Activated naive CD8-positive, alpha-beta T cell treated with anti-CD3 and anti-CD28 coated beads, Interleukin-2, amount 10 ng/mL, durations not matched to agents 7 days and 5 days (primary cell): ENCODE measurements at places on chromosomes 6 and 20. TPM values are rescaled to one million over a fixed set of nuclear protein-coding genes. Genes with fewer than 3 reads are reported as not detected.
A peak's percentile ranks its signal among the peaks of the same experiment; 100 is the strongest.

DNA sequence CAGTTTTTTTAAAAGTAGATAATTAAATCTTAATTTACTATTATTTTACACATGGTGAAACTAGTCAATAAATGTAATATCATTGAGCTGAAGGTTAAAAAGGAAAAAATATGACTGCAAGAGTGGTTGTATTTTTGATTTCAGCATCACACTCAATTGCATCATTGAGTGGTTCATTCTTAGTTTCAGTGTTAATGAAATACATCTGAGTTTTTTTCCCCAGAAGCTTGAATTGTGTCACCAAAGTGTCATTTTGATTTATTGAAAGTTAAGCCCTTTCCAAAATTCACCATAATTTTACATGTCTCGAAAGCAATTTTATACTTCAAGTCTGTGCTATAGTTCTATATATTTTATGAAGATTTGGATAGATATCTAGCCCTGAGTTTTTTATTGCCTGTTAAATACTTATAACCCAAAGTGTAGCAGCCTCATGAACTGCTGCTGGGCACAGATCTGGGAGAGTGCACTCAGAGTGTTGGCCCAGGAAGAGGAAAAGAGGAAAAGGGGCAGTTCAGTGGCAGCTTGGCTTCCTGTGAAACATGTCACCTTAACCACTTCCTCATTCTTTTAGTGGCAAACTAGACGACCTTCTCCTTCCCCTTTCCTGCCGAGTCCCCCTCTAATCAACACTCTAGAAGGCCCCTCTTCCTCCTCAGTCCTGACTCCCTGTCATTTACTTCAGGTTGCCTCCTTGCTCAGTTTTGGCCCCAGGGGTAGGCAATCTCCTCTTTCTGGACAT, 140.7 kb downstream of the ESR1 start:
- DNase-seq, result no peak
- H3K4me1 ChIP-seq, result peaks cover 7% of the 10 kb centered on the region
- peaks cover 22% of the 10 kb centered on the region for H3K27me3 ChIP-seq
- no peak overlapping the region for H3K27ac ChIP-seq

DNA sequence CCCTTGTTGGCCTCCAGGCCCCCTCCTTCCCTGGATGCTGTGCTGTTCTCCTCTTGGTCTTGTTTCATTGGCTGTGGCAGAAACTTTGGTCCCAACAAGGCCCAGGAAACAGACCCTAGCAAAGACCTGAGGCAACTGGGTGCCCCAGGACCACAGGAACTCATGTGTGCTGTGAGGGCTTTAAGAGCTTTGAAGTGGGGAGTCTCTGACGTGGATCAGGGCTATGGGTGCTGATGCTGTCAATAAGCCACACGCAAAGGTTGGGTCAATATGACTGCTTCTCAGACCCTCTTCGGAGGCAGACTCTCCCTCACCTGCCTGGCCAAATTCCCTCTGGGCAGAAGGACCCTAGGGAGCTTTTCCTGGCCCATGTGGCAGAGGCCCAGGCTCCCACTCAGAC, 91.5 kb upstream of the MLN start:
- H3K4me1 ChIP-seq, result peaks cover 43% of the 10 kb centered on the region
- H3K4me3 ChIP-seq, result peak overlapping the region; percentile 75
- H3K27me3 ChIP-seq, result peaks cover 16% of the 10 kb centered on the region
- no peaks in the 10 kb centered on the region for H3K36me3 ChIP-seq
- H3K27ac ChIP-seq, result peak overlapping the region; percentile 95

DNA sequence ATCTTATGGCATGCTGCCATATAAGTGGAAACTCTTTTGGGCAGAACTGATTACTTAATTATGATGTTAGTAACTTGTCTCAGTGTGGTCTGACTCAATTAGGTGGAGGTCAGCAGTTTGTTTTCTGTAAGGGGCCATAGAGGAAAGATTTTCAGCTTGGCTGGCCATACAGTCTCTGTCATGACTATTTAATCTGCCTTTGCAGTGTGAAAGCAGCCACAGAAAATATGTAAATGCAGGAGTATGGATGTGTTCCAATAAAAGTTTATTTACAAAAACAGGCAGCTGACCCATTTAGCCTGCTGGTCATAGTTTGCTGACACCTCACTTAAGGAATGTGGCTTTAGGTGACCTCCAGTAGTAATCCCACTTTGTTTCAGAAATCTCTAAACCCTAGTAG, 700.7 kb downstream of the EPM2A start:
- H3K36me3 ChIP-seq, result no peaks in the 10 kb centered on the region
- H3K27me3 ChIP-seq, result peaks cover 16% of the 10 kb centered on the region
- no peak overlapping the region for H3K27ac ChIP-seq
- no peaks in the 10 kb centered on the region for H3K4me1 ChIP-seq

DNA sequence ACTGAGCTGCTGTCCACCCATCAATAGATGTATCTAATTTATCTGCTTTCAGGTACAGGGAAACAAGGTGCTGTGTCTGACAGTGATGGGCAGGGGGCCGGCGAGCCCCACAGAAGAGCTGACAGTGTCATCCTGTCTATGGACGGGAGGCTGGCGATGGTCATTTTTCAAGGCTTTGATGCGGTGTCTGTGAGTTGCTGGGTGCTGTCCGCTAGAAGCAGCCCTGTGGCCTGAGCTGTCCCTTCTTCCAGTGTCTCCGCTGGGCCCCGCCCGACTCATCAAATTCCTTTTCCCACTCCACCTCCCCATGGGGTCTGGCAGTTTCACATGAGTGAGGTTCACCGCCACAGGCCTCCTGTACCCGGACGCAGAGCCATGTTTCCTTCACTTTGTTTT, 161.4 kb upstream of the PMEPA1 start:
- no peaks in the 10 kb centered on the region for H3K36me3 ChIP-seq
- DNase-seq, result no peak
- no peaks in the 10 kb centered on the region for H3K27me3 ChIP-seq

DNA sequence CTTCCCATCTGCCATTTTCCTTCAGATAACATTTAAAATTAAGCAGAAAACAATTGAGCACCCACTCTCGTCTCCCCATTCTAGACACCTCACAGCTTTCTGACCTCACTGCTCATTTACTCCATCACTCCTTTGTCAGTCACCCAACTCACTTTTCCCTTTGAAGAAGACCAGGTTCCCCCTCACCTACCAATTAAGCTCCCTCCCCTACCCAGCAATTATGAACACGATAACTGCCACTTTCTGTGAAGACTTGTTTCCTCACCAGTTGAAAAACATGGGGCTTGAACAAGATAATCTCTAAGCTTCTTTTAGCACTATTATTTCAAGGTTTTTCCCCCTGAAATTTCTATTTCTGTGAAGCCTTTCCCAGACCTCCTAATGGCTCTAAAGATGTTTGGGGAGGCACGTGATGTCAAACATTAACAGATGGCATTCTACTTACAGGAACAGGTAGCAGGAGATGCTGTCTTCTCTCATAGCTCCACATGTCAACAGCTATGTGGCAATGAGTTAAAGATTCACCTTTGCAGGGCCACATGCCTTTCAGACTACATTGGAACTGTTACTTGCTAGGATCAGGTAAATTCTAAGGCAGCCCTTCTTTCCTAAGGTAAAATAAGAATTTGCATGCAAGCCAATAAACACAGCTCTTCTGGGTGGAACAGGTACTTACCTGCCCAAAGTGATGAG, 24.8 kb upstream of the SLA2 start:
- no peak overlapping the region for H3K4me3 ChIP-seq
- no peak for DNase-seq
- no peaks in the 10 kb centered on the region for H3K27me3 ChIP-seq
- H3K36me3 ChIP-seq, result peaks cover 6% of the 10 kb centered on the region

DNA sequence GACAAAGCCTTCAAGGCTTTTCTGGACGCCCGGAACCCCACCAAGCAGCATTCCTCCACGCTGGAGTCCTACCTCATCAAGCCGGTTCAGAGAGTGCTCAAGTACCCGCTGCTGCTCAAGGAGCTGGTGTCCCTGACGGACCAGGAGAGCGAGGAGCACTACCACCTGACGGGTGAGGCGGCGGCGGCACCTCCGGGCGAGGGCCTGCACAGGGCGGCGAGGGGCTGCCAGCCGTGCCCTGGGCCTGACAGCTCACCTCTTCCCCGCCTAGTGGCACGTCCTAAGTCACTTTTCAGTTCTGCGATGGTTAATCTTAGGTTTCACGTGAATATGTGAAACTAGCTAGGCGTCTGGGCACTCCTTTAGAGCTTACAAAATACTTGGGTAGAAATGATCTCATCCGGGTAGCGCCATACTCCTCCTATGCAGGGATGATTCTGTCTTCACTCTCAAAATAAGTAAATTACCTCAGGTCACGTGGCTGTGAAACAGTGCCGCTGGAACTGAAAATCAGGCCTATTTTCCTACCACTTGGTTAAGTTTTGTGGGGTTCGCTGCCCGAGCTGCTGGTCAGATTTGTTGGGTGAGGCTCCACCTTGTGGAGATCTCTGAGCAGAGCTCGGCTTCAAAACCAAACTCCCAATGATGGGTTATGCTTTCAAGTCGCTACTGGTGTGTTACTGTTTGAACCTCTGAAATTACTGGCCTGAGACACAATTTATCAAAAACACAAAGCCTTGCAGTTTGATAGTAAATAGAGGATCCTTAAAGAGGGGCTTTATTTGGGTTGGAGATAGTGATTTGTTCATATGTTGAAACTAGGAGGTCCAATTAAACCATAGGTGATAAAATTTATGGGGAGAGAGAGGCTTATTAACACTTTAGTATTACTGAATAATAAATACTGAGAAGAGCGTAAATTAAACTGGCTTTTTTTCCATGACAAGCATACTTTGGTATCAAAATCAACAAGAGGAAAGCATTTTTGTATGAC, 15.5 kb upstream of the CLDN20 start:
- H3K36me3 ChIP-seq, result peaks cover 10% of the 10 kb centered on the region
- no peak for DNase-seq
- no peaks in the 10 kb centered on the region for H3K4me1 ChIP-seq
- no peak overlapping the region for H3K4me3 ChIP-seq
- H3K27ac ChIP-seq, result no peak overlapping the region

DNA sequence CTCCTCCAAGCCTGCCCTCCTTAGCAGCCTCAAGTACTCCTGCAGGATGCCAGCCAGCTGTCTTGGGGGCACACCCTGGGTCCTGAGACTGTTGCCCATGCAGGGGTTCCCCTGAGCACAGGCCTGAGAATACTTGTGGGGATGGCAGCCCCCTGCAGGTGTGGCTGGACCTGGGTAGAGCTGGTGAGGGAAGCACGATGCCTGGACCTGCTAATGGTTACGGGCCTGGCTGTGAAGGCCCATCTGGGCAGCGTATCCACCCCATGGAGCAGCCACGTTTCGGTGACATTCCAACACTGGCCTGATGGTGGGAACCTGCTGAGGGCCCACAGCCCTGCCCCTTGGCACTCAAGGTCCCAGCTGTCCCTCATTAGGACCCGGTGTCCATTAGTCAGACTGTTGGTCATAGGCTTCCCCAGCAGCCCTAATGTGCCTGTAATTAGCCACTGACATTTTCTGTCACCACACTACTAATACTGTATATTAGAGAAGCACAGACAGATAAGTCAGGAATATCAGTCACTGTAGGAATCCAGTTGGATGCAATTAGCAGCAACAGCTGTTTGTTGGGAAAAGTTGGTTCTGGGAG, 20.3 kb downstream of the CCDC167 start:
- DNase-seq, result no peak
- H3K4me1 ChIP-seq, result peaks cover 3% of the 10 kb centered on the region
- no peaks in the 10 kb centered on the region for H3K27me3 ChIP-seq
- H3K27ac ChIP-seq, result no peak overlapping the region
- no peak overlapping the region for H3K4me3 ChIP-seq

DNA sequence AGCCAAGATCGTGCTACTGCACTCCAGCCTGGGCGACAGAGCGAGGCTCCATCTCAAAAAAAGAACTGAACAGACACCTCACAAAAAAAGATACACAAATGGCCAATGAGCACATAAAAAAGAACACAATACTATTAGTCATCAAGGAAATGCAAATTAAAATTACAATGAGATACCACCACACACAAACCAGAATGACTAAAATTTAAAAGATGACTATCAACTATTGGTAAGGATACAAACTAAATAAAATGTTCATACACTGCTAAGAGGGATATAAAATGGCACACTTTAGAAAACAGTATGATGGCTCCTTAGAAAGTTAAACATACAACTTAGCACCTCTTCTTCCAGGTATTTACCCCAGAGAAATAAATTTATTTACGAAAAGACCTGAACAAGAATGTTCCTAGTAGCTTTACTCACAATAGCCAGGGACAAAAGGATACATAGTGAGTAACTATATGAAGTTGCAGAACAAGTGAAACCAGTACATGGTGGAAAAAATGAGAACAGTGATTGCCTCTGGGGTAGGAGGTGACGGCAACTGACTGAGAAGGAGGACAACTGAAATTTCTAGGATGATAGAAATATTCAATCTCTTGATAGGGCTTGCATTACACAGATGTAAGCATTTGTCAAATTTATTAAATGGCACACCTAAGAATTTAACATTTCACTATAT, 53.2 kb downstream of the FAM8A1 start:
- no peaks in the 10 kb centered on the region for H3K27me3 ChIP-seq
- H3K4me3 ChIP-seq, result no peak overlapping the region
- H3K4me1 ChIP-seq, result peaks cover 12% of the 10 kb centered on the region
- peaks cover 41% of the 10 kb centered on the region for H3K36me3 ChIP-seq

GRCh38 chr6:169409742-169410312, 156.2 kb upstream of the THBS2 start:
- no peaks in the 10 kb centered on the region for H3K4me1 ChIP-seq
- H3K36me3 ChIP-seq, result no peaks in the 10 kb centered on the region
- H3K4me3 ChIP-seq, result no peak overlapping the region
- DNase-seq, result no peak
- H3K27me3 ChIP-seq, result peaks cover 4% of the 10 kb centered on the region

GRCh38 chr6:140736231-140736630, 1361.8 kb upstream of the CITED2 start:
- H3K27me3 ChIP-seq, result no peaks in the 10 kb centered on the region
- DNase-seq, result no peak
- no peak overlapping the region for H3K4me3 ChIP-seq

GRCh38 chr20:62780696-62781095, 15.6 kb upstream of the MRGBP start:
- DNase-seq, result no peak
- H3K27ac ChIP-seq, result no peak overlapping the region
- peaks cover 21% of the 10 kb centered on the region for H3K4me1 ChIP-seq
- H3K36me3 ChIP-seq, result no peaks in the 10 kb centered on the region

GRCh38 chr6:117938311-117938995, 31.4 kb downstream of the SLC35F1 start:
- H3K27ac ChIP-seq, result no peak overlapping the region
- H3K27me3 ChIP-seq, result no peaks in the 10 kb centered on the region
- no peaks in the 10 kb centered on the region for H3K4me1 ChIP-seq
- no peaks in the 10 kb centered on the region for H3K36me3 ChIP-seq

DNA sequence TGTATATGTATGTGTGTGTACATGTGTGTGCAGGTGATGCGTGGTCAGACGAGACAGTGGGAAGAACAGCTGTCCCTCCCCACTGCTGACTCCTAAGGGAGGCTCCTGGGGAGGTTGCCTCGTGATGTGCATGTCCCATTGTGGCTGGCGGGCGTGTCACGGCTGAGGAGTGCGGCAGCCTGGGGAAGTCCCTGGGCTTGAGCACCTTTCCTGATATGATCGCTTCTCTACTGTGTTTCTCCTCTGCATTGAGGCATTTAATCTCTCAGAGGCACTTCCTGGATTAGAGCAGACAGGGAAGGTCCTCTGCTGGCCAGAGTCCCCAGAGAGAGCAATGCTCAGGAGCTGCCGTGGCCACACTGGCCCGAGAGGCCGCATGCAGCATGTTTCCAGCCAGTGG, 11.4 kb downstream of the NPBWR2 start:
- DNase-seq, result no peak
- peaks cover 6% of the 10 kb centered on the region for H3K4me1 ChIP-seq
- H3K27ac ChIP-seq, result no peak overlapping the region
- H3K4me3 ChIP-seq, result no peak overlapping the region

CALHM4 gene
- total RNA-seq, result not detected

JPH2 gene
- 0.36 TPM for total RNA-seq

TRIM38 gene
- 29.1 TPM for total RNA-seq

DEFB132 gene
- not detected for total RNA-seq

TP53TG5 gene
- total RNA-seq, result not detected

BTNL2 gene
- total RNA-seq, result not detected

TULP4 gene
- 48.7 TPM for total RNA-seq

DNAH8 gene
- total RNA-seq, result 0.06 TPM
